Naive thymus-derived CD8-positive, alpha-beta T cell (primary cell): ENCODE measurements at places on chromosomes 12 and 14. TPM values are rescaled to one million over a fixed set of nuclear protein-coding genes. Genes with fewer than 3 reads are reported as not detected.

DNA sequence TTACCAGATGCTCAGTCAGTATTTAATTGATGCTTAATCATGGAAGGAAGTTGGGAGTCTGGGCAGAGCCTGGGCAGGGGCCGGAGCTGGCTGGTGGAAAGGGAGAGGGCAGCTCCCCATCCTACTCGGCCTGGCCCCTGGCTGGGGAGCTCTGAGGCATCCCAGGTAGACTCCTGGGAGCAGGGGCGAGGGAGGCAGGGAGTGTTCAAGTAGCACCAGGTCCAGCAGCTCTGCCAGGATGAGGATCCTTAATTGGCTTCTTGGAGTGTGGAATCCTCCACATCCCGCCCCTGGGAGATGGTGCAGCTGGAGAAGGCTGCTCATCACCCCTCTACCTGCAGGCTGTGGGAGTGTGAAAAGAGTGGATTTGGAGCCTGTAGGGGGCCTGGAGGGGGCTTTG lies 30.9 kb downstream of the SYNDIG1L start:
- no peak for DNase-seq

GRCh38 chr12:75842090-75842489 lies 189.5 kb downstream of the PHLDA1 start:
- no peak for DNase-seq

The PLEKHD1 gene
- 0.18 TPM for total RNA-seq

DNA sequence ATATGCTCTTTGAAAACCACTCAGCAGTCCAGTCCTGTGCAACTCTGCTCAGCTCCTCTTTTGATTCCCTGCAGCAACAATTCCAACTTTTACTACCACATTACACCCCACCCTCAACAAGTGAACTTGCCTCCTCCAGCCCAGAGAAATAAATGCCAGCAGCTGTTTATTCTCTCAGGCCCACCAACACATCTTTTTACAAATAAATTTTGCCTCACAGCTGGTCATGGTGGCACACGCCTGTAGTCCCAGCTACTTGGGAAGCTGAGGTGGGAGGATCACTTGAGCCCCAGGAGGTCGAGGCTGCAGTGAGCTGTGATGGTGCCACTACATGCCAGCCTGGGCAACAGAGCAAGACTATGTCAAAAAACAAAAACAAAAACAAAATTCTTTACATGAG lies 9.8 kb downstream of the SNX6 start:
- no peak for DNase-seq

The GPR65 gene
- total RNA-seq: 11.4 TPM

The CCDC38 gene
- total RNA-seq: 0.39 TPM

DNA sequence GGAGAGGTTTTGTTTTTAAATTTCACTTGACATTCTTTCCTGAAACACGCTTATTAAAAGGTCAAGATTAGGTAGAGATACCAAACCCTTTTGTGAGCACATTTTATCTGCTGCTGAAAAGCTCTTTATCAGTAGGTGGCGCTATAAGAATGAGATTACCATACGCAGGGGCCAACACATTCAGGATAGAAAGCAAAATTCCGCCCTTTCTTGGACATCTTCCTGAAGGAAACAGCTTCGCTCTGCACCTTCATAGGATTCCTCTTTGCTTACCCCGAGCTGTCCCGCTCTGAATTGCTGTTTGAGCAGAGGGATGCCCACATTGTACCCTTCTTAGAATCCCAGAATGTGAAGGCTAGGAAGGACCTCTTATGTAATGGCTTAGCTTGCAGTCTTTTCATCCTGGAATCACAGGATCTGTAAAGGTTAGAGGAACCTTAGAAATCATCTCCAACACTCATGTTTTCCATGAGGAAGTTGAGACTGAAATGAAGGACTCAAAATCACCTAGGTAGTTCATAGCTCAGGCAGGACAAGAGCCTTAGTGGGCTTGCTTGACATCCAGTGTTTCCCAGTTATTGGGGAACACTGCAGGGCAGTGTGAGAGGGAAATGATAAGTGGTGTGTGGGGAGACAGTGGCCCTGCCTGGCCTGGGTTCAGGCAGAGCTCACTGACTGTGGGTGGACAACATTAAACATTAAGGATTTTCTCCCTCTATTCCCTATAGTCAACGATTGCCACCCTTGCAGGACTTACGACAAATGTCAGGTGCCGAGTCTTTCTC lies 38.7 kb upstream of the CRY1 start:
- DNase-seq: no peak

- no peak for DNase-seq
These were observed 957.1 kb downstream of the DIO2 start for GRCh38 chr14:79254069-79254775.

The TMEM120B gene
- 14.4 TPM for total RNA-seq

The LRFN5 gene
- total RNA-seq: not detected

DNA sequence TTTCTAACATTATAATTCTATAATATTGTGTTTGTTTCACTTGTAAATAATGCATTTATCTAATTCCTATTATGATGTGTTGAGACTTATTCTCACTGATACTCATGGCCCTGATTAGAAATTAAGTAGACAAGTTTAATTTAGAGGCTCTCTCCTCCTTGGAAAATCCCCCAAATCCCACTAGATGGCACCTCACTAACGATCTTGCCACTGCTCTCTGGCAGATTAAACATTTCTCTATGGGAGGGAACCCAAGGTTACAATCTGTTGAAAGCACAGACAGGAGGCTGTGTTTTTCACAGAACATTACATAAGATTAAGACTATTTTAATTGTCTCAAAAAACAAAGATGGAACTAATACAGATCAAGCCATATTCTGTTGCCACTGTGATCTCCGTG lies 318.7 kb downstream of the LRFN5 start:
- no peak for DNase-seq

DNA sequence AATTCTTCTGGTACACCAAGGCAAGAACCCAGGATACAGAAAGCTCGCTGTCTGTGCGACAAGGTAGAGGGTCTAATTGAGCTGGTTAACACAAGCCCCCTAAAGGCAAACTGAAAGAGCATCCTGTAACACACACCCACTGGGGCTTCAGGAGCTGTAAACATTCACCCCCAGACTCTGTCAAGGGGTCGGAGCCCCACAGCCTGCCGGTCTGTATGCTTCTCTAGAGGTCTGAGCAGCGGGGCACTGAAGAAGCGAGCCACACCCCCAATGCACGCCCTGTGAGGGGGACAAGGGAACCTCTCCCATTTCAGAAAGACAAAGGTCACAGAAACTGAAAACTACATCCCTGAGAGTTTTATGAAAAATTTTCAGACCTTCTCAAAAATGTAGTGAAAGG lies 1.3 kb upstream of the IPO8 start:
- no peak for DNase-seq
